ENCODE measurements at places on chromosomes 2 and 18.

- no peak for DNase-seq
Measured at GRCh38 chr2:60728855-60729254, 27.2 kb upstream of the PAPOLG start.

DNA sequence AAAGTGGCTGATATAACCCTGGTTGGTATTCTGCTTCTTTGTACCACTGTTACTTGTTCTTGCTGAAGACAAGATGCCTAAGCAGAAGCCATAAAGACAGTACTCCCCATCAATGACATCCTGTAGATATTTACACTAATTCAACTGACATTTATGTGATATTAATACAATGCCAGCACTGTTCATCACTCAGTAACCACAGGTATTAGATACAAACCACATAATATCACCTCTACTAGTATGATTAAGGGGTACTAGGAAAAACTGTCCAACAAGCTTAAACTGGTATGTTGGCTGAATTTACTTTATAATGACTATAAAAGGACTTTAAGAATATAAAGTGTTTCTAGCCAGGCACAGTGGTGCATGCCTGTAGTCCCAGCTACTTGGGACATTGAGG lies 65.8 kb downstream of the RTN4 start:
- no peak for DNase-seq

GRCh38 chr2:108853421-108853820 lies 66.8 kb downstream of the CCDC138 start:
- peak; percentile 4 for DNase-seq

GRCh38 chr2:227703961-227704360 lies 13.9 kb downstream of the SLC19A3 start:
- DNase-seq: no peak

DNA sequence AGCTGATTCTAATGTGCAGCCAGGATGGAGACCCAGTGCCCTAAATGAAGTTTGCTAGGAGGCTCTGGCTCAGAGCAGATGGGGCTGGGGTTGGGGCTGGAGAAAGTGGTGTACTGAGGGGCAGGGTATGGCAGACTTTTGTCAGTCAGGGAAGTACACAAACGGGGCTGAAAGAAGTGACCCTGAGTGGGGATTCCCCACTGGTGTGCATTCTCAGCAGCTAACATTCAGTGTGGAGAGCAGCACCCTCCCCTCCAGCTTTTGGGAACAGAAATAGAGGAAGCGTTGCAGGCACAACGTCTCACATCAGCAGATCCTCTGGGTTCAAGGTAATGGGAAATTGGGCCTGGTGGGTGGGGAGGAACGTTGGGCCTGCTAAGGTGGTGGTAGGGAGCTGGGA lies 89.1 kb upstream of the GCFC2 start:
- no peak for DNase-seq

- no peak for DNase-seq
Measured at GRCh38 chr18:25228410-25228809, 123.6 kb downstream of the ZNF521 start.

- DNase-seq: peak; percentile 61
Measured at GRCh38 chr2:159562248-159562647, 54.1 kb downstream of the BAZ2B start.

DNA sequence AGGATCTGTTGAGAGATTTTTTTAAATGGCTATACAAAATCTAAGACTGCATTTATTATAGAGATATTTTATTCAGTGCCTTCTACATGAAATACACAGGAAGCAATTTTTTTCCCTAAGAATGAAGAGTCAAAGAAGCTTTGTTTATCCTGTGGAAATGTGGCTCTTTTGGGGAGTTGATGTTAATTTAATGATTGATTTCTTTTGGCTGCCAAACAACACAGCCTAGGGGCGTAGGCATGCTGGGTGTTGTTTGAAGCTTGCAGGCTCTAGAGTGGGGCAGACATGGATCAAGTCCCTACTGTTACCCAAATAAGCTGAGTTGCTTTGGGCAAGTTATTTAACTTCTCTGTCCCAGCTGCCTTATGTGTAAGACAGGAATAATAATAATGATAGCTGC lies 21.1 kb upstream of the PLEK start:
- no peak for DNase-seq

GRCh38 chr2:144325086-144325485 lies 194.8 kb downstream of the ZEB2 start:
- peak; percentile 40 for DNase-seq

- peak; percentile 8 for DNase-seq
Measured at GRCh38 chr18:73124175-73124574, 256.4 kb upstream of the NETO1 start.

- peak; percentile 41 for DNase-seq
Measured at GRCh38 chr2:121095257-121096080, 189.5 kb downstream of the TFCP2L1 start.

DNA sequence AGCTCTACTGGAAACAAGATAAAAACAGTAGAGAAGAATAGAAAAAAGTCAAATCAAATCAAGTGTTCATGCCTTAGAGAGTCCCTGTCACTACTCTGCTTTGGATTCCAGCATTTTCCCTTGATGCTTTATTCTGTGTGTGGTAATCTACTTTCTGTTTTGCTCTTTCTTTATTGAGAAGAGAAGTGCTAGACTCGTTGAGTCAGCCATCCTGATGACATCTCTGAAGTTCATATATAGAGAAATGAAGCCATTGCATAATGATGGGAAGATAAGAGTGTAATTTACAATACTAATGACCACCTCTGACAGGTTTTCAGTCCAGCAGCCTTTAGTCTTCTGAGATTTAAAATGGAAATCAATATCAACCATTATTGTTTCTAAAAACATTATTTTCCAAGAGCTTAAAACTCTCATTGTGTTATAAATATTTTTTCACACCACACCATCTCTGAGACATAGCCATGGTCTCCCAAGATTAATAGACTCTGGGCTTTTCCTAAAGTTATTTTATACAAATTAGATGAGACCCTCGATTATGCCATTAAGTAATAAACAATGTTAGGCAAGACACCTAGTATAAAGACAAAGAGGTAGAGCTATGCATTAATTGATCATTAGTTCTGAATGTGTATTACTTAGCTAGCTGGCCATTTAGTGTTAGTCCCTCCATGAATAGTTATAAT lies 679.0 kb upstream of the ACVR2A start:
- DNase-seq: no peak

DNA sequence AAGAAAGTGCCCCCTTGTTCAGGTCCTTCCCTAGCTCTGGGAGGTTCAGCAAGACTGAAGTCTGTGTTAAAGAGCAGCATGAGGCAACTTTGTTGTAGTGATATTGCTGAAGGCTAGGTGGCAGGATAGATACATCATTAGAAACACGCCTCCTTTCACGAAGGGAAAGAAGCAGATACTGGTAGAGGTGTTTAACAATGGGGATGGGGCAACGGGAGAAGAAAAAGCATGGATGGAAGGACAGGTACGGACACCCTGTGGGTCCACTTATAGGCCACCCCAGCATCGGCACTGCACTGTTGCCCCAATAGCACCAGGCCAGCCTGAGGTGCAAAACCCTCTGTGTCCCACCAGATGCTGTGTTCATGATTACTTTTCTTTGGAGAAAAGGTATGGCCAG lies 3.5 kb upstream of the IGFBP5 start:
- peak; percentile 72 for DNase-seq

- DNase-seq: peak; percentile 70
Measured at GRCh38 chr2:215881582-215881981, 131.8 kb downstream of the MREG start.

DNA sequence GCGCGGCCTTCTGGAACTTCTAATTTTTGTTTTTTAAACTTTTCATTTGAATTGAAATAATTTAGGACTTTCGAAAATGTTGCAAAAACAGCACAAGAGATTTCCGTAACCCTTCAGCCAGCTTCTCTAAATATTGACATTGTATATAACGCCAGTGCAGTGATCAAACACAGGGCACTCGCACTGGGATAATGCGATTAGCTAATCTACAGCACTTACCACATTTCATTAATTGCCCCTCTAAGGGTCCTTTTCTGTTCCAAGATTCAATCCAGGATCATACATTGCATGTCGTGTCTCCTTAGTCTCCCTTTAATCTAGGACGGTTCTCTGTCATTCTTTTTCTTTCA lies 343 bp upstream of the CD302 start:
- no peak for DNase-seq

GRCh38 chr18:44801781-44802180 lies 121.1 kb downstream of the SETBP1 start:
- no peak for DNase-seq

GRCh38 chr2:172373766-172374165 lies 53.6 kb upstream of the ITGA6 start:
- DNase-seq: peak; percentile 30

GRCh38 chr2:120619579-120619978 lies 116.1 kb upstream of the GLI2 start:
- no peak for DNase-seq

- DNase-seq: no peak
Measured at GRCh38 chr18:51123481-51123880, 74.0 kb downstream of the MEX3C start.

GRCh38 chr18:49155410-49155809 lies 204.6 kb upstream of the SMAD7 start:
- DNase-seq: no peak

- peak; percentile 28 for DNase-seq
Measured at GRCh38 chr2:226256237-226256636, 543.4 kb downstream of the IRS1 start.

GRCh38 chr2:72803151-72803550 lies 22.7 kb downstream of the EXOC6B start:
- peak; percentile 38 for DNase-seq

- DNase-seq: no peak
Measured at GRCh38 chr2:141201016-141201565, 929.7 kb downstream of the LRP1B start.

DNA sequence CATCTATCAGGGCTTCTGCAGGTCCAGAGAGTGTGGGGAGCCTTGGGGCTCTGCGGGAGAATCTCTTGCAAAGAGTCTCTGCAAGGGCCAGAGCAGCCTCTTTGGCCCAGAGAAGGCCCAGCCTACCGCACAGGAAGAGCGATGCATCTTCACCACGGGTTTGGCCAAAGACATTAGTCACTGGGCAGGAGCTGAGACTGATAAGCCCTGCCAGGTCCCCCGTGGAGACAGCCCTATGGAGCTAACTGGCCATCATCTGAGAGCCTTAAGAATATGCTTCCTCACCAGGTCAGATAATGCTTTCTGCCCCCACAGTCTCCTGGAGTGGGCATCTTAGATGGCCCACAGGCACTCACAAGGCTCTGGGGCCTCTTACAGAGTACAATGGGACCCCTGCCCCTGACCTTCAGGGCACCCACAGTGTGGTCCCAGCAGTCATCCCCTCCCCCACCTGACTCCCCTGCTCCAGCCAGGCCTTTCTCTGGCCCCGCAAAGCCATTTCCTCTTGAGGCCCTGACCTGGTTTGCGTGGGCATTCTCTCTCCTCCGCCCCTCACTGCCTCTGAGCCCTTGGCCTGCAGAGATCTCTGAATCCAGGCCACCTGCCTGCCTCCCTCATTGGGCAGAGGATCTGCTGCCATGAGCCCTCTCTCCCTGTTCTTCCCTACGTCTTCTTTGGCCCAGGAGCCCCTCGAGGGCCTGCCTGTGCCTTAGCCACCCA lies 31.9 kb upstream of the MAPRE3 start:
- DNase-seq: no peak

DNA sequence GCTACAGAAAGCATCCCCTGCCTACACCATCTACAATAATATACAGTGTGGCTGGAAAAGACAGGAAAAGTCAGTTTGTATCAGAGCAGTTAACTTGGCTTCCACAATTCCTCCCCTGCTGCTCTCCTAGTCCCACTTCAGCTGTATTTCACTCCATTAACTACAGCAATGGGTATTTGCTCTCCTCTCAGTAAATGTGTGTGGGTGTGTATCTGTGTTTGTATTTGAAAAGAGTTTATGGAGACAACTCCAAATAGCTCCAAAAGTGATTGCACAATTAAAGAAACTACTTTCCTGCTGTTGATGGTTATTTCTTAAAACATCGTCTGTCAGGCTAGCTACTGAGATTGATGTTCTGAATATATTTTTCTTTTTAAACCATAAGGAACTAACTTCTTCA lies 333.7 kb upstream of the FIGN start:
- no peak for DNase-seq

DNA sequence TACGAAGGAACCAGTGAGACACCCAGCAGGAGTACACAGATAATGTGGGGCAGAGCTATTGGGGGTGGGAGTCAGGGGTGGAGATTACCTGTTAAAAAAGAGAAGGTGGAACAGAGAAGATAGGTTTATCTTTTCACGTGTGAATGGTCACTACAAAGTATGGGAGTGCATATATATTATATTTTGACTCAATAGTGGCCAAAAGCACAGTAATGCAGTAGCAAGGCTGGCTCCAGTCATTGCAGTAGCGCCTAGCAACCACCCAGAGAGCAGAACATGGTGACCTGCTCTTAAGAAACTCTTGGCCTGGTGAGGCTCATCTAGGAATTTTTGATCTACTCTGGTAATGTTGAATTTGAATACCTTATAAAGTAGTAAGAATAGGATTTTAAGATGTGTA lies 1.0 kb downstream of the IMPACT start:
- peak; percentile 4 for DNase-seq

- DNase-seq: no peak
Measured at GRCh38 chr2:66699793-66700676, 265.1 kb downstream of the MEIS1 start.

- no peak for DNase-seq
Measured at GRCh38 chr2:27776696-27777095, 5.2 kb downstream of the MRPL33 start.

- DNase-seq: peak; percentile 88
Measured at GRCh38 chr2:105405291-105405690, 6.4 kb upstream of the FHL2 start.

- DNase-seq: no peak
Measured at GRCh38 chr2:235413064-235413463, 80.8 kb upstream of the AGAP1 start.

GRCh38 chr2:53969968-53970723 lies 647 bp downstream of the PSME4 start:
- DNase-seq: peak; percentile 23

GRCh38 chr2:237877576-237878307 lies 18.3 kb downstream of the RAMP1 start:
- DNase-seq: no peak

DNA sequence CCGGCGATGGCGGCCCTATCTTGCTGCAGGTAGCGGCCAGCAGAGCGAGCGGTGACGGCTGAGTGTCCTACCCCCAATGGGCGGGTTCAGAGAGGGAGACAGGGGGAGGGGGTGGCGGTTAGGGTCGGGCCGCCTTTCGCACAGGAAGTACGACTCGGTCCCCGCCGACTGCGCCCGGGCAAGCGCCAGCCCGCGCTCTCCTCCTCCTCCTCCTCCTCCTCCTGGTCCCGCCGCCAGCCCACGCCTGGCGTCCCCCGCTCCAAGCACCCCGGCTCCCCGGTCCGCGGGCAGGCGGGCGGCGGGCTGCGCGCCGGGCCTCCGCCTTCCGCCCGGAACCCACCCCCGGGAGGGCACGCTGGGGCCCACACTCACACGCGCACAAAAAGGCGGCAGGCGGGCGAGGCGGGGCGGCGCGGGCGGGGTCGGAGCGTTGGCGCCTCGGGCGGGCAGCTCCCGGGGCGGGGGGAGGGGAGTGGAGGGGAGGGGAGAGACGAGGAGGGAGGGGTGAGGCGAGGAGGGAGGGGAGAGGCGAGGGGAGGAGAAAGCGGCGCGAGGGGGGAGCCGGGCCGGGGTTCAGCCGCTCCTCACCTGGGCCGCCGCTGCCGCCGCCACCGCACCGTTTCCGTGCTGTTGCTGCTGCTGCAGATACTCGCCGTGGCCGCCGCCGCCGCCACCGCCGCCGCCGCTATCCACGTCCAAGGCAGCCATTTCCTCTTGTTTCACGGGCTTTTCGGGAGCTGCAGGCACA lies 1.2 kb downstream of the SP3 start:
- peak; percentile 92 for DNase-seq

GRCh38 chr2:19675003-19675629 lies 226.7 kb downstream of the TTC32 start:
- DNase-seq: peak; percentile 27
